Activated T-helper 1 cell treated with anti-CD3 and anti-CD28 coated beads, Interleukin-2, amount 50 U/mL, for 16 hours (primary cell): ENCODE measurements at places on chromosomes 4 and X.

GRCh38 chrX:96615448-96615847 lies 69.2 kb upstream of the DIAPH2 start:
- no peak for DNase-seq

GRCh38 chr4:114211556-114211955 lies 232.1 kb upstream of the ARSJ start:
- DNase-seq = no peak

- no peak for DNase-seq
Measured at GRCh38 chrX:49921109-49921508, 1.3 kb upstream of the CLCN5 start.

- no peak for DNase-seq
Measured at GRCh38 chr4:98648602-98649001, 9.8 kb downstream of the TSPAN5 start.

- DNase-seq = no peak
Measured at GRCh38 chr4:77178560-77178959, 21.6 kb downstream of the CCNG2 start.

DNA sequence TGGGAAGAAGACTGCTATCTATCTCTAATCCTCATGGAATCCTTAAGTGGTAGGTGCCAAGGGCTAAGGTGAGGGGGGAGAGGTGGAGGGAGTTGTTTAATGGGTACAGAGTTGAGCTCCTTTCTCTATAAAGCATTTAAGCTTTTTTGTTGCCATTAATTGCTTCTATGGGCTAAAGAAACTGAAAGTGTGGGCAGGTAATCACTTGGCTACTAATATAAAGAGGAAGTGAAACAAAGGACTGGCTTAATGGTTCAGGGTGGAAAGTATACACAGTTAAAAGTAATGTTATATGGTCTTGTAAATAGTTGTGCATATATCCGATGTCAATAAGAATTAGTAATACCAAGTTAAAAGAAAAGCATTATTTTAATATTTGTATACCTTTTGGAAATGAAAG lies 83.9 kb downstream of the POLA1 start:
- no peak for DNase-seq
